NCI-H2081 treated with DMSO at 0.1 percent for 48 hours (cell line): ENCODE measurements at places on chromosomes 1 and 21.

- DNase-seq = no peak
Measured at GRCh38 chr1:222896630-222897526, 82.0 kb downstream of the DISP1 start.

GRCh38 chr1:171769171-171769570, 12.3 kb upstream of the METTL13 start:
- DNase-seq = no peak

GRCh38 chr1:203150511-203151297, 23.2 kb downstream of the ADORA1 start:
- no peak for DNase-seq

- DNase-seq = no peak
Measured at GRCh38 chr1:227125929-227126545, 185.9 kb downstream of the COQ8A start.

DNA sequence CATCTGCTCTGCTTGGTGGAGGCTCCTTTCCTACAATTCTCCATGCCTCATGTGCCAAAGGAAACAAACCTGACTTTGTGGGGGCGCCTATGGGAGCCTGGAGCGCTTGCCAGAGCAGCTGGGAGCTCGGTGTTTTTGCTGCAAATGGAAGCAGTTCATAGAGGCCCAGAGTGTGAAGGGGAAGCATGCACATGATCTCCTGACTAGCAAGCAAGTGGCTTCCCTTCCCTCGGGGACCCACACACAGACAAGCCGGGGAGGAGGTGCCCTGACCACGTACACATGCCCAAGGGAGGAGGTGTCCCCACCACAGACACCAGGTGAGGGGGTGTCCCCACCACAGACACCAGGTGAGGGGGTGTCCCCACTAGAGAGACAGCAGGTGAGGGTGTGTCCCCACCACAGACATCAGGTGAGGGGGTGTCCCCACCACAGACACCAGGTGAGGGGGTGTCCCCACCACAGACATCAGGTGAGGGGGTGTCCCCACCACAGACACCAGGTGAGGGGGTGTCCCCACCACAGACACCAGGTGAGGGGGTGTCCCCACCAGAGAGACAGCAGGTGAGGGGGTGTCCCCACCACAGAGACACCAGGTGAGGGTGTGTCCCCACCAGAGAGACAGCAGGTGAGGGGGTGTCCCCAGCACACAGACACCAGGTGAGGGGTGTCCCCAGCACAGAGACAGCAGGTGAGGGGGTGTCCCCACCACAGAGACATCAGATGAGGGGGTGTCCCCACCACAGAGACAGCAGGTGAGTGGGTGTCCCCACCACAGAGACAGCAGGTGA, 106.8 kb downstream of the CRYAA start:
- DNase-seq = no peak

GRCh38 chr1:158248118-158248517, 6.1 kb upstream of the CD1A start:
- no peak for DNase-seq

DNA sequence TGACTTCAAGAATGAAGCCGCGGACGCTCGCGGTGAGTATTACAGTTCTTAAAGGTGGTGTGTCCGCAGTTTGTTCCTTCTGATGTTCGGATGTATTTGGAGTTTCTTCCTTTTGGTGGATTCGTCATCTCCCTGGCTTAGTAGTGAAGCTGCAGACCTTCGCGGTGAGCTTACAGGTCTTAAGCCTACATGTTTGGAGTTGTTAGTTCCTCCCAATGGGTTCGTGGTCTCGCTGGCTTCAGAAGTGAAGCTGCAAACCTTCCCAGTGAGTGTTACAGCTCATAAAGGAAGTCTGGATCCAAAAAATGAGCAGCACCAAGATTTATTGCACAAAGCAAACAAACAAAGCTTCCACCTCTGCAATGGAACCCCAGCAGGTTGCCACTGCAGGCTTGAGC, 14.7 kb downstream of the LDLRAD1 start:
- DNase-seq = no peak

GRCh38 chr1:145720556-145720877, 1.2 kb downstream of the CD160 start:
- DNase-seq = no peak
